ENCODE measurements at places on chromosomes 13 and 19. TPM values are rescaled to one million over a fixed set of nuclear protein-coding genes. Genes with fewer than 3 reads are reported as not detected.

GRCh38 chr13:87129602-87130300 is 541.4 kb upstream of the SLITRK5 start:
- no peaks in the 10 kb centered on the region for H3K4me1 ChIP-seq
- no peaks in the 10 kb centered on the region for H3K27me3 ChIP-seq
- H3K36me3 ChIP-seq = no peaks in the 10 kb centered on the region
- H3K27ac ChIP-seq = no peak overlapping the region
- H3K4me3 ChIP-seq = no peak overlapping the region

SULT2A1 gene
- total RNA-seq = not detected

DNA sequence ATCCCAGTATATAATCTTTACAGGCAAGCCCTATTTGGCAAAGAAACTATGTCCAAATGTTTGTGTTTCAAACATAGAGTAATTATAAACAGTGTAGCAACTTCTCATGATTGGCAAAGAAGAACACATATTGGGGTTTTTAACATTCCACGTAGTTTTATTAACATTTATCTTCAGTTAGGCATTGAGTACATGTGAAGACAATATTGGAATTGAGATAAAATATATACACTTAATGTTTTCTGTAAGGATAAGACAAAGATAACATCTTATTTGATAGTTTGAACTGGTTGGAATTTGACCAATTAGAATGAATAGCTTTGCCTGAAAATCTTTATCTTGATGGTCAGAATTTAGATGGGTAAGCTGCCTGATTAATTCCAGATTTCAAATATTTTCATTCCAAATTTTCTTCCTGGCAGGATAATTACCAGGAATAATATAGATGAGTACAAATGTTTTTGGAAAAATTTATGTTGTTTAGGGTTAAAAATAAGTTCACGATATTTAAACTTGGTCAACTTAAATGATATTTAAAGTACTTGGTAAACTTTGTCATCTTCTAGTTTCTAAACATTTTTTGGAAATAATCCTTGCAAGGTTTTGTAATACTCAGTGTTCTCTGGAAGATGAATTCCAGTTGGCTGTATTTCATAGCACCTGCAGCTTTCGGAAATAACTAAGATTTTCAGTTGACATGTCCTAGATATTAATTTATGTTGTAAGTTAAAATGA is 536.5 kb upstream of the SPRY2 start:
- H3K27me3 ChIP-seq = no peaks in the 10 kb centered on the region
- no peak for DNase-seq
- no peaks in the 10 kb centered on the region for H3K36me3 ChIP-seq
- H3K27ac ChIP-seq = no peak overlapping the region

GRCh38 chr19:34337739-34338138 is 27.3 kb upstream of the GPI start:
- H3K4me1 ChIP-seq = peaks cover 33% of the 10 kb centered on the region
- no peak overlapping the region for H3K27ac ChIP-seq
- no peak for DNase-seq
- peaks cover 43% of the 10 kb centered on the region for H3K36me3 ChIP-seq
- no peaks in the 10 kb centered on the region for H3K27me3 ChIP-seq

TEX101 gene
- total RNA-seq = not detected

- no peaks in the 10 kb centered on the region for H3K27me3 ChIP-seq
- no peak for DNase-seq
- no peak overlapping the region for H3K27ac ChIP-seq
- no peaks in the 10 kb centered on the region for H3K4me1 ChIP-seq
- no peaks in the 10 kb centered on the region for H3K36me3 ChIP-seq
Measured at GRCh38 chr13:28077231-28077630, 23.1 kb downstream of the FLT3 start.

TMIGD2 gene
- total RNA-seq = not detected

DNA sequence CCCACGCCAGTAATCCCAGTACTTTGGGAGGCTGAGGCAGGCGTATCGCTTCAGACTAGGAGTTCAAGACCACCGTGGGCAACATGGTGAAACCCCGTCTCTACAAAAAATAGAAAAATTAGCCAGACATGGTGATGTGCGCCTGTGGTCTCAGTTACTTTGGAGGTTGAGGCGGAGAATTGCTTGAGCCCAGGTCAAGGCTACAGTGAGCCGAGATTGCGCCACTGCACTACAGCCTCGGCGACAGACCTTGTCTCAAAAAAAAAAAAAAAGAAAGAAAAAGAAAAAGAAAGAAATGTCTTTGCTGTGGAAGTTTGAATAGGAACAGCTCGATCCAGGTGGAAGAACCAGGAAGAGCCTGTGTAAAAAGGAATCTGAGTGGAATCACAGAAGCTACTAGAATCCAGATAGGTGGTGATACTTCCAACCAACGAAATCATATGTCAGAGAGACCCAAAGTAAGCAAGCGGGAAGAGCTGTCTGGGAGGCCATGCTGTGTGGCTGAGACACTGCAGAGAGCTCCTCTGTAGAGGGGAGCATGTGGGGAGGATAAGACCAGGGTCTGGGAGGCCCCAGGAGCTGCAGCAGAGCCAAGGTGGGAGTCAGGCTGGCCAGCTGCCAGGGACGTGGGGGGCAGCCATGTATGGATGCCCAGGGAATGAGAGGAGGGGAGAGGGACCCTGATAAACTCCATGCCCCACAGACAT is 21.1 kb downstream of the LATS2 start:
- peak overlapping the region; percentile 46 for H3K27ac ChIP-seq
- no peaks in the 10 kb centered on the region for H3K36me3 ChIP-seq
- H3K4me3 ChIP-seq = no peak overlapping the region
- H3K4me1 ChIP-seq = peaks cover 69% of the 10 kb centered on the region

CCDC194 gene
- 0.44 TPM for total RNA-seq

DNA sequence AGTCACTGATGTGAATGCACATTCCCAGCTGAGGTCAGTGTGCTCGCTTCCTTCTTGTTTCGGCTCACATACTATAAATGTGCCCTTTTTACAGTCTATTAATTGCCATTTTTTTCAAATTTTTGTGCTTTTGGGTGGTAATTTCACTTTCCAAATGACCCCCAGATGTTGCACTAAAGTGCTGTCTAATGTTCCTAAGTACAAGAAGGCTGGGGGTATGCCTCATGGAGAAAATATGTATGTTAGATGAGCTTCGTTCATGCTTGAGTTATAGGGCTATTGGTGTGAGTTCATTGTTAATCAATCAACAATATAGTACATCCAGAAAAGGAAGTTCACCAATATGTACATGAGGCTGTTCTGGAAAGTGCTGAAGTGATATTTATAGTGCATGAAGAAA is 84.7 kb downstream of the KL start:
- no peak overlapping the region for H3K27ac ChIP-seq
- no peaks in the 10 kb centered on the region for H3K4me1 ChIP-seq
- H3K4me3 ChIP-seq = no peak overlapping the region
- H3K27me3 ChIP-seq = no peaks in the 10 kb centered on the region
- no peak for DNase-seq
- peaks cover 12% of the 10 kb centered on the region for H3K36me3 ChIP-seq

DNA sequence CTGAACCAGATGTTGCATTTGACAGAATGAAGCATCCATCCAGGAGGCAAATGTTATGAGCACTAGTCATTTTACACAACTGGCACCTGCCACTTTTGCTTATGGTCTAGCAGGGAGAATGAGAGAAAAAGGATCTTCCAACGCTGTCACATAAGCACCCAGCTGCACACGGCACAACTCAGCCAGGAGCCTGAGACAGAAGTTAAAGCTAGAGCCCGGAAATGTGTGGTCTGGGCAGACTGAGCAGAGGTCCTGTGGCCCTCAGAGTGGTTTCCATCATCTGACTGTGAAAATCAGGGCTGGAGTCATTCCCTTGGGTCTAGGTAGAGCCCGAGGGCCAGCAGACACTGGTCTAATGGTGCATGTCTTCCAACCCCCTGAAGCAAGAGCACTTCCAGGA is 78.4 kb upstream of the XPO4 start:
- H3K4me1 ChIP-seq = no peaks in the 10 kb centered on the region
- no peaks in the 10 kb centered on the region for H3K27me3 ChIP-seq
- no peak overlapping the region for H3K4me3 ChIP-seq
- peaks cover 99% of the 10 kb centered on the region for H3K36me3 ChIP-seq
- no peak overlapping the region for H3K27ac ChIP-seq

OXGR1 gene
- total RNA-seq = 0.28 TPM

- H3K36me3 ChIP-seq = peaks cover 2% of the 10 kb centered on the region
- peak within 1 kb of the TSS; percentile 96 for H3K27ac ChIP-seq
- no peaks in the 10 kb centered on the region for H3K4me1 ChIP-seq
- no peaks in the 10 kb centered on the region for H3K27me3 ChIP-seq
- peak within 1 kb of the TSS; percentile 73 for H3K4me3 ChIP-seq
Measured at GRCh38 chr13:114281351-114282040, at the start of gene UPF3A. UPF3A (plus strand) TSS chr13:114281601; CDS start chr13:114281640, 39 bp downstream.

All from heart right ventricle (tissue), 16 donors.